Neuronal stem cell (in vitro differentiated cells): ENCODE measurements at places on chromosomes 16 and 17.

DNA sequence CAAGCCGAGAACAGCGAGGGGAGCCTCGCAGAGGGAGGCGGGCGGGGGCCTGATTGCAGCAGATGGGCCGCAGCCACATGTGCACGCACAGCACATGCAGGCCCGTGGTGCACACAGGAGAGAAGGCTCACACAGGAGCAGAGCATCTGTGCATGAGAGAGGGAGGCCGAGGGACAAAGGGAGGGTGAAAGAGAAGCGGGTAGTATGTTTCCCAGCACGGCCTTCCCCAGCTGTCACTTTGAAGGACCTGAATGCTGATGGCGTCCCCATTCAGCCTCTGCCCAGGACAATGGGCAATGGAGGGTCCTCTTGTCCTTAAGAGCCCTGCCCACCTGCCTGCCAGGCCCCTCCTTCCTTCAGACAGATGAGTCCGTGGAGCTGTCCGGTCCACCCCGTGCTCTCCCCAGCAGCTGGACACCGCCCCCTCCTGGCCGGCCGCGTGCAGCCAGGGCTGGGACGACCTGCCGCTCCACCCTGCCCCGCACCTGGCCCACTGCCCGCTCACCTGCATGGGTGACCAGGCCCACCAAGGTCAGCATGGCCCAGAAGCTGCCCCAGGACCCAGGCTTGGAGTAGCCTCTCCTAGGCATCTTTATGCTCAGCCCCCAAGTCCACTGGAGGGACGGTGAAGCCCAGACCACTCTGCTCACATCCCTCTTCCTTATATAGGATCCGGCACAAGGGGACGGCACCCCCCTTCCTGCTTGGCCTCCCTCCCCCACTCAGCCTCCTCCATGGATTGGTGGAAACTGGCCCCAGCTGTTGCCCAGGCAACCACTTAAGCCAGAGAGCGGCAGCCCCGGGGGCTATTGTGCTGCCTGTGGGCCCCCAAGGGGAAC is at the start of gene BTBD17:
TSS of gene BTBD17 (minus strand) at position 639 of the 839 bp plus-strand sequence. CDS start at position 590, 49 bp downstream.
- DNase-seq: peak; percentile 91

DNA sequence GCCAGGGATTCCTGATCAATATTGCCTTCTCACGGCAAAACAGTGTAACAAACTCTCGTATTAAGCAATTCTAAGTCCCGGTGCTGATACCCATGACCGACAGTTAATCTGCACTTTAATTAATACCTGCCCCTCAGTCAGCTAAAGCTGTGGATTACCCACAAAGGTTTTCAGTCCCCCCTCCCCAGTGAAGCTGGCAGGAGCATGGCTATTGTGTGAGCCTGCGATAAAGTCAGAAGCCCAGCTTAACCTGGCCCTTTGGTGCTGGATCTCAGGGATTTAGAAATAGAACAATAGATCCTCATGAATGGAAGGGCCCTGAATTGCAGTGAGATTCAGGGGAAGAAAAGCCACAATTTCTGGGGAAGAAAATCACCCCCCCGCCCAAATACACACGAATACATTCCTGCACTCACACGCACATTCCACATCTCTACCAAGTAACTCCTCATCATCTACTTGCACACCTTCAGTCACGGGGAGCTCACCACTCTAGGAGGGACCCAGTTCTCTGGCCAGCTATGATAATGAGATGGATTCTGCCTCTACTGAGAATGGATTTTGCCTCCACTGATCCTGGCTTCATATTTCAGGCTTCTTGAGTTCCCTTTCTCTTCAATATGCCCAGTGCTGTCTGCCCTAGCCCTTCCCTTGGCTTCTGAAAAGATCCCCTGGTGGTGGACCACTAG is 102.6 kb downstream of the WSCD1 start:
- peak; percentile 51 for DNase-seq

DNA sequence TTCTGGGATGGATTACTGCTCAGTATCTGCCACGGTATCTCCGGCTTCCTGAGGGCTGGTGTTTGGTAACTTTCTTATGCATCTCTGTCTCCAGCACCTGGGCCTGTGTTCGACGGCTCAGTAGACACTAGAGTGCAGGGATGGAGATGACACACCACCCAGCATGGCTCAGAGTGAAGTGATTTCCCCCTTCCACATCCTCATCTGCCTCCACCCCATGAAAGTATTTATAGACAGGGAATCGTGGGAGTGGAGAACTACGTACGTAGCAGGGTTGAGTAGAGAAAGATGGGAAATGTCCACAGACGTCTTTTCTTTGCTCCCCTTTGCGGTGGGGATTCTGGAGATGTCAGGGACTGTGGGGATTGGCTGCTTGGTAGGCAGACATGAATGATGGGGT is 11.8 kb upstream of the SLC25A19 start:
- no peak for DNase-seq

DNA sequence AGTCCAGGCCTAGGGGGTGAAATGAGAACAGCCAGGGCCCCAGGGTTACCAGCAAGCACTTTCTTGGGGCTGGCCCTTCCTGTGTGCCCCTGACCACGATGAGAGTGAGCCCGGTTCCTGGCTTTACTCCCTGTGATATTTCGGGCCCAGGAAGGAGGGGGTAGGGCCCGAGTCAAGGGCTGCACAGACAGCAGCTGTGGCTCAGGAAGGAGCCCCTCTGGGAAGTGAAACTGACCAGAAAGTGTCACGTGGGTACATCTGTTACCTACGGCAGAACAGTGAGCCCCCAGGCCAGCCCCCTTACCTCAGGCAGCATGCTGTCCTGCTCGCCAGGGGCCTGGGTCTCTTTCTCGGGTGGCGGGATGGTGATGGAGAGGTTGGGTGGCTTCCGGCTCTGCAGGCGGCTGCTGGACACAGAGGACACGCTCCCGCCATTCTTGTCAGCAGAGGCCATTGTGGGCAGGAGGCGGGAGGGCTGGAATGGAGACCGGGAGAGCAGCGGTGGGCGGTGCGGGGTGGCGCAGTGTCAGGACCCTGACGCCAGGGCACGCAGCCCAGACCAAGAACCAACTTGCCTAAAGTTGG is 13.8 kb downstream of the AANAT start:
- DNase-seq: no peak

GRCh38 chr16:12147681-12148080 is 171.1 kb downstream of the SNX29 start:
- DNase-seq: peak; percentile 6
